Fibroblast of the aortic adventitia (primary cell): ENCODE measurements at places on chromosomes 16 and 17. TPM values are rescaled to one million over a fixed set of nuclear protein-coding genes. Genes with fewer than 3 reads are reported as not detected.

TM4SF5 gene
- not detected in 2 replicates for total RNA-seq

CA10 gene
- total RNA-seq: not detected in 2 replicates

OR1A1 gene
- not detected in 2 replicates for total RNA-seq

SPNS2 gene
- 0.16 and 0.27 TPM in 2 replicates for total RNA-seq

C1QTNF8 gene
- total RNA-seq: not detected in 2 replicates

CLEC18A gene
- total RNA-seq: 0.27 TPM in 1 of 2 replicates, not detected in the other

C17orf58 gene
- 4.9 and 11.7 TPM in 2 replicates for total RNA-seq

ULK2 gene
- total RNA-seq: 20.4 and 22.1 TPM in 2 replicates

DNA sequence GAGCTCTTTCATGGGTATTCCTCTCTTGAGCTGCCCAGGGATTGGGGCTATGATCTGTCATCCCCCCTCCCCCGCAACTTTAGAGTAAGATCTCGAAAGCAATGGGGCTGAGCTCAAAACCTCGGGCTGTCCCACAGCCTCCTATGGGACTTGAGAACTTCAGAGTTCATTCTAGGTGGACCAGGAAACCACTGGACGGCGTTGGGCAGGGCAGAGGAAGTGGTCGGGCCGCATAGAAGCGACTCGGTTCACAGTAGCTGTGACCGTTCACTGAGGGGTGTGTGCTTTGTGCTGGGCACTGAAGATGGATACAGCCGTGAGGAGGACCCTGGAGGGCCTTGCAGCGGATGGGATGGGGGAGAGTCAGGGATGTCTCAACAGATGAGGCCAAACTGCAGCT lies 292.0 kb downstream of the CPPED1 start:
- DNase-seq: no peak

GRCh38 chr17:8290043-8290442 lies 1.6 kb downstream of the RANGRF start:
- DNase-seq: no peak

DNA sequence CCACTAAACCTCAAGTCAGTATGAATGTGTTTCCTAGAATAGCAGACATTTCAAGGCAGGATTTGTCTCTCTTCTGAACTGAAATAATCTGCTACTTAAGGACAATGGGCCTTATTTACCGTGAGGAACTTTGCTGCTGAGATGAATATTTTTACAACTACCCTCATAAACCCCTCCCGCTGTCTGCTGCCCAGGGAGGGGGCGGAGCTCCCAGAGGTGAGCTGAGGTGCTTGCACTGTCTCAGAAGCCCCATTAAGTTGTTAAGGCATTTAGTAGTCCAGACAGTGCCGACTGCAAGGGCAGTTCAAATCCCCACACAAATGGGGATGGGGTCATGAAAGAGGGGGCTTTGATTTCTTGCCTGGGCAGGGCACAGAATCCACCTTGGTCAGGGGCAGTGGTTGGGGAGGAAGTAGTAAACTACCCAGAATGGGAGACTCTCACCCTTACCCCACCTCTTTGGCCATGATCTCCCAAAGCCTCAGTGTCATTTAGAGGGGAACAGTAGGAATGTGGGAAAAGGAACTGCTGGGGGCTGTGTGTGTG lies 19.2 kb downstream of the HNF1B start:
- DNase-seq: no peak

DNA sequence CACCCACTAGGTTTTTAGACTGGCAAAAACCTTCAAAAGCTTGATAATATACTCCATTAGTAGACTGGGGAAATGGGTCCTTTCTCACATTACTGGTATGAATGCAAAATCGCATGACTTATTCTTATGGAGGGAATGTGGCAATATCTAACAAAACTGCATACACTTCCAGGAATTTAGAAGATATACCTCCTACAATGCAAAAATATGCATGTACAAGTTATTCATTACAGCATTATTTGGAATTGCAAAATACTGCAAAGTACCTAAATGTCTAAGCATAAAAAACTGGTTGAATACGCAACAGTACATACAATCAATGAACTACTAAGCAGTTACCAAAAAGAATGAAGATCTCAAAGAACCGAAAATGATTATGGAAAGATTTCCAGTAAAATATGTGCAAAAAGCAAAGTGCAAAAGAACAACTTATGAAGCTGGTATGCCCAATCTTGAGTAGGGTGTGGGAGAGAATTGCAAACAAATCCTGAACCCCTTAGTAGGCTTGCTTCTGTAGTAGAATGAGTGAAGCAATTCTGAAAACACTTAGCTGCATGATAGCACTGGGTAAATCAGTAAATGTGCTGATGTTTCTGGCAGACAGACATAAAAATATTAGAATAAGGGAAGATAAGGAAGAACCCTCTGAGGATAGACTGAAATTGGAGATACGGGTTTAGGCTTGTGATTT lies 180.1 kb downstream of the PARN start:
- peak; percentile 76 for DNase-seq

- no peak for DNase-seq
Observed at GRCh38 chr17:65433592-65433991, 127.9 kb downstream of the AXIN2 start.

- peak; percentile 83 for DNase-seq
Observed at GRCh38 chr16:27253526-27253930, 15.0 kb downstream of the NSMCE1 start.

DNA sequence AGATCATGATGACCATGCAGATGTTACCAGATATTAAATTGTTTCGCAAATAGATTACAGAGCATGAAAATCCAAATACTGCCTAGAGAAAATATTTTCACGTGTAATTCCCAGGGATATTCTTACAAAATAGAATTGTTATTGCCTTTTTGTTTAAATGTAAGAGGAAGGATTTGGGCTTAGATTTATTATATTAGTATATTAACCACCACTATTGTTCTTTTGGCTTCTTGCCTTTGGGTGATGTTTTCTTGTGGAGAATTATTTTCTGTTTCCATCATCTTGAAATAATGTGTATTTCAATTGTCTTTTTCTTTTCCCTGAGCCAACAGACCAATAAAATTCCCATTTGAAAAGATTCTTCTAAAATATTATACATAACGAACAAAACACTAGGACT lies 109.7 kb upstream of the NUDT7 start:
- DNase-seq: no peak

DNA sequence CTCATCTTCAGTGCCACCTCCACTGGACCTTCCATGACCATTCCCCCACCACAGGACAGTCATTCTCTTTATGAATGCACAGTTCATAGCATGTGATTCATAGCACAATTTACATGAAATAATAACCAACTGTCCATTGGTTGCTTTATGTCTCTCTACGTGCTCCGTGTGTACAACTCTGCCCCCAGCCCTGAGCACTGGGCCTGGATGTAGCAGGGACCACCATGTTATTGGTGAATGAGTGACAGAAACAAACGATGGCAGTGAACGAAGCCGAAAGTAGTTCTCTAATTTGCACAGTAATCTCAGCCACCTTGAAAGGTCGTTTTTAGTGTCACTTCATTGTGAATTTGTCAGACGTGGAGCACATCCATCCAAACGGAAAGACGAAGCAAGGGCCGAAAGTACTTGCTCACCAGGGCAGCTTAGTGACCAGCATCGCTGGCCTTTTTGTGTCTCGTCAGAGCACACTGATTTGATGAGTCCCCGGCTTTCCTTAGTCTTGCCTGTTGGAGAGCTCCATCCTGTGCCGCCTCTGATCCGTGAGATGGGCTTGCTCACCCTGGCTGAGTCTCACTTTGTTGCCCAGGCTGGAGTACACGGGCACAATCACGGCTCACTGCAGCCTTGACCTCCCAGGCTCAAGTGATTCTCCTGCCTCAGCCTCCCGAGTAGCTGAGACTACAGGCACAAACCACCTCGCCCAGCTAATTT lies 95.3 kb downstream of the CMIP start:
- no peak for DNase-seq

DNA sequence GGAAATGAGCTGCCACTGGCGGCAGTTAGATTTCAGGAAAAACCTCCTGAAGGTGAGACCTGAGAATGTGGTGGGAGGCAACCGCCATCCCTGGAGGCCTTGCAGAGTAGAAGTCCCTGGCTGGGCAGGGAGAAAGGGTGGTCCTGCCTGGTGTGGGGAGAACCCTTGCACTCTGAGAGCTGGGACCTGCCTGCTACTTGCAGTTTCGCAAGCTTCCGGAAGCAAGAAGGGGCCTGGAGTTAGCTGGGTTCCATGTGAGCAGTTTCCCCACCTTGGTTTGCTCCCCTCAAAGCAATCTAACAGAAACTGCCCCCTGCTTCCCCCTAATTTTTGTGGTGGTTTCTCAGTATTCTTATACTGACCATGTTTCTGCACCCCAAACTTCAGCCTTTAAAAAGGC lies 6.5 kb downstream of the ZNF629 start:
- no peak for DNase-seq

- DNase-seq: no peak
Observed at GRCh38 chr16:2091547-2092255, 43.9 kb downstream of the TSC2 start.

- no peak for DNase-seq
Observed at GRCh38 chr17:67056746-67057490, 12.6 kb downstream of the CACNG1 start.
